ENCODE measurements at places on chromosomes 16 and 17. TPM values are rescaled to one million over a fixed set of nuclear protein-coding genes. Genes with fewer than 3 reads are reported as not detected.

DNA sequence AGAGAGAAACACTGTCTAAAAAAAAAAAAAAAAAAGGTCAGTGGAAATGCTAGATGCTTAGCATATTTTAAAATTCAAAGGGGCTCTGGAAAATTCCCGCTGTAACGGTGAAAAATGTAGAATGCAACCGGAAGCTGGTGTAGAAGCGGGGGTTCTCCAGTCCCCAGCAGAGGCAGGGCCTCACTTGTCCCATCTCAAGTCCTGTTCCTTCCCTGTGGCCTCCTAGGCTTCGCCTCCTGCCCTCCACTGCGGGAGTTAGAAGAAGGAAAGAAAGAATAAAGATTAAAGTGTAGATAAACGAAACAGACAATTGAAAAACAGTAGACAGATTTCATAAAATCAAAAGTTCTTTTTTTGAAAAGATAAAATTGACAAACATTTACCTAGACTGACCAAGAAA lies 14.8 kb upstream of the ZNF287 start:
- DNase-seq = no peak

- no peak for DNase-seq
Measured at GRCh38 chr16:86984991-86985647, 332.1 kb downstream of the C16orf95 start.

GRCh38 chr16:79986352-79986751 lies 385.8 kb upstream of the MAF start:
- DNase-seq = no peak

ALDH3A2 gene
- 92.1 TPM for total RNA-seq

DNA sequence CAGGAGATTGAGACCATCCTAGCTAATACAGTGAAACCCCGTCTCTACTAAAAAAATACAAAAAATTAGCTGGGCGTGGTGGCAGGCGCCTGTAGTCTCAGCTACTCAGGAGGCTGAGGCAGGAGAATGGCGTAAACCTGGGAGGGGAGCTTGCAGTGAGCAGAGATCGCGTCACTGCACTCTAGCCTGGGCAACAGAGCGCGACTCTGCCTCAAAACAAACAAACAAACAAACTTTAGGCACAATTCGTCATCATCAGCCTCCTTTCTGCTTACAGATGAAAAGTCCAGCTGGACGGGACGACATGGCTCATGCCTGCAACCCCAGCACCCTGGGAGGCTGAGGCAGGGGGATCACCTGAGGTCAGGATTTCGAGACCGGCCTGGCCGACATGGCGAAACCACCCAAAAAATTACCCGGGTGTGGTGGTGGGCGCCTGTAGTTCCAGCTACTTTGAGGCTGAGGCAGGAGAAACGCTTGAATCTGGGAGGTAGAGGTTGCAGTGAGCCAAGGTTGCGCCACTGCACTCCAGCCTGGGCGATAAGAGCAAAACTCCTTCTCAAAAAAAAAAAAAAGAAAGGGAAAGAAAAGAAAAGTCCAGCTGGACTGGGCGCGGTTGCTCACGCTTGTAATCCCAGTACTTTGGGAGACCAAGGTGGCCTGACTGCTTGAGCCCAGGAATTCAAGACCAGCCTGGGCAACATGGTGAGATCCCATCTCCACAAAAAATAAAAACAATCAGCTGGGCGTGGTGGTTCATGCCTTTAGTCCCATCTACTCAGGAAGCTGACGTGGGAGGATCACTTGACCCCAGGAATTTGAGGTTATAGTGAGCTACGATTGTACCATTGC lies 1.5 kb upstream of the SPIRE2 start:
- DNase-seq = no peak

SEZ6 gene
- total RNA-seq = not detected

DNA sequence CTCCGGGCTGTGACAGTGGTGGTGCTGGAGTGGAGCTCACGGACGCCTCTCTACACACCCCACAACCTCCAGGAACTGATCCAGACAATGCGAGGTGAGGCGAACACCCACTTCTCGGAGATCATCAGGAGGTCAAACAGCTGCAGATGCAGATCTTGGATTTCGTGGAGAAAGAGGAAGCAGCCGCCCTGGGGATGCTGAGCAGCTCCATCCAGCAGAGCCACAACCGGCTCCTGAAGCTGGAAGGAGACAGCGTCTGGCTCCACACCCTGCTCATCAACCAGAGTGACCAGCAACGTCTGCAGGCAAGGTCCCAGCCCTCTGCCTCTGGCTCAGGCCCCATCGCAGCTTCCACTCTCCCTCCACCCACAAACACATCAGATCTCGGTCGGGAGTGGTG lies 13.2 kb upstream of the SLC16A5 start:
- no peak for DNase-seq

DNA sequence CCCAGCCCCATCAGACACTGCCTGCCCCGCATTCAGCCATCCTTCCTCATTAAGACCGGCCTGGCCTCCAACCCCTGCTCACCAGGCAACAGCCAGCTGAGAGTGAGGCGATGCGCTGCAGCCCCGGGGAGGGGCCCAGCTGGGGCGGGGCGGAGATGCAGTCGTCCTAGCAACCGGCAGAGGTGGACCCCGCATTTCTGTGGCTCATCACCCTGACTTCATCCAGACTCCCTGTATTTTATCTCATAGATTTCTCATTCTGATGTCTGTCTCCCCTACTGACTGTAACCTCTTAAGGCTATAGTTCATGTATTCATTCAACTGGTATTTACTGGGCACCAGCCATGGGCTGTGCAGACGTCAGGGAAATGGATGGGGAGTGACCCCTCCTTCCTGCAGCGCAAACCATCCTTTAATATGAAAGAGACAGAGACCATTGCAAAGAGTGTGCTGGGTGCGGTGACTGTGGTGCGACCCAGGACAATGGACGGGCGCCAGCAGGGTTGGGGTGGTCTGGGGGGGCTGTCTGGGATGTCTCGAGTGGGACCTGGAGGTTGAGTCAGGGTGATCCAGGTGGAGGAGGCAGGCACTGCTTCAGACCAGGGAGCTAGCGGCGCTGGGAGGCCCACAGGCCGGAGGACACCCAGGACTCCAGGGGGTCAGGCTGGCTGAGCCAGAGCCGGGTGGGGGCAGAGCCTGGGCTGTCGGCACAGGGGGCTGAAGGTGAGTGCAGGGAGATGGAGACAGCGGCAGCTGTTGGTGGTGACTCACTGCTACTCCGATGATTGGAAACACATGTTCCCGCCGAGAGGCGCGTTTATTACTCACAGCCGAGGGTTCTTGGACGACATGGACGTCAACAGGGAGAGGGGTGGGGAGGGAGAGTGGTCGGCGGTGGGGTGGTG lies 10.5 kb upstream of the TIMP2 start:
- no peak for DNase-seq

TBC1D3B gene
- 1.5 TPM for total RNA-seq

PLEKHG4 gene
- 11.7 TPM for total RNA-seq

GRCh38 chr17:44400226-44400847 lies 10.9 kb upstream of the ITGA2B start:
- no peak for DNase-seq

- DNase-seq = no peak
Measured at GRCh38 chr16:84054916-84055315, 12.3 kb upstream of the SLC38A8 start.

- DNase-seq = no peak
Measured at GRCh38 chr16:79316004-79316458, 284.5 kb downstream of the MAF start.

DNA sequence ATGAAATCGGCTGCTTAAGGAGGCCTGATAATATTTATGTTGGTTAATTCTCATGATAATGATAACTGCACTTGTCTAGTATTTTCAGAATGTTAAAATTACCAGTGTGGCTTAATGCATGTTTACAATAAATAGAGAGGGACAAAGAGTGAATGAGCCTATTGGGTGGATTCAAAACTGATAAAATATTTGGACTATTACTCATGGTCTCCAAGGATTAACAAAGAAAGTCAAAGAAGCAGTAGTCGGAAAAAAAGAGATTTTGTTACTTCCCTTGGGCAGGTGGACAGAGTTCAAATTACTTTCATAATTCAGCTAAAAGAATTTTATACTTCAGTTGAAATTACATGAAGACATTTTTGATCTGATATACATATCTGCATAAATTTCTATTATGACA lies 258.2 kb upstream of the PMFBP1 start:
- no peak for DNase-seq

- no peak for DNase-seq
Measured at GRCh38 chr17:7147772-7148171, 31.4 kb downstream of the ASGR1 start.

GRCh38 chr17:76048025-76048605 lies 21.0 kb upstream of the EVPL start:
- DNase-seq = no peak

KRT20 gene
- total RNA-seq = not detected

CCDC144A gene
- 2.8 TPM for total RNA-seq

DNA sequence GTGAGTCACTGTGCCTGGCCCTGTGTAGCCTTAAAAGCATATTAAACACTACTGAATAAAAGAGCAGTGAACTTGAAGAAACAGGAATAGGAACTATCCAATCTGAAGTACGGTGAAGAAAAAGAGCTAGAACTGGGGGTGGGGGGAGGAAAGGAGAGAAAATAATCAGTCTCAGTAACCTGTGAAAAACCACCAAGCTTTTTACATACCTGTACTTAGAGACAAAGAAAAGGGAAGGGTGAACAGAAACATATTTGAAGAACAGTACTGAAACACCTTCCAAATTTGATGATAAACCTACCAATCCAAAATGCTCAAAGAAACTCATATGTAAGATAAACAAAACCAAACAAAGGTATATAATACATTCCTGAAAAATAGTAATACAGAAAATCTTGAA lies 77.5 kb downstream of the USP32 start:
- no peak for DNase-seq

GRCh38 chr17:42895185-42895555 lies 5.4 kb upstream of the G6PC1 start:
- no peak for DNase-seq

DNA sequence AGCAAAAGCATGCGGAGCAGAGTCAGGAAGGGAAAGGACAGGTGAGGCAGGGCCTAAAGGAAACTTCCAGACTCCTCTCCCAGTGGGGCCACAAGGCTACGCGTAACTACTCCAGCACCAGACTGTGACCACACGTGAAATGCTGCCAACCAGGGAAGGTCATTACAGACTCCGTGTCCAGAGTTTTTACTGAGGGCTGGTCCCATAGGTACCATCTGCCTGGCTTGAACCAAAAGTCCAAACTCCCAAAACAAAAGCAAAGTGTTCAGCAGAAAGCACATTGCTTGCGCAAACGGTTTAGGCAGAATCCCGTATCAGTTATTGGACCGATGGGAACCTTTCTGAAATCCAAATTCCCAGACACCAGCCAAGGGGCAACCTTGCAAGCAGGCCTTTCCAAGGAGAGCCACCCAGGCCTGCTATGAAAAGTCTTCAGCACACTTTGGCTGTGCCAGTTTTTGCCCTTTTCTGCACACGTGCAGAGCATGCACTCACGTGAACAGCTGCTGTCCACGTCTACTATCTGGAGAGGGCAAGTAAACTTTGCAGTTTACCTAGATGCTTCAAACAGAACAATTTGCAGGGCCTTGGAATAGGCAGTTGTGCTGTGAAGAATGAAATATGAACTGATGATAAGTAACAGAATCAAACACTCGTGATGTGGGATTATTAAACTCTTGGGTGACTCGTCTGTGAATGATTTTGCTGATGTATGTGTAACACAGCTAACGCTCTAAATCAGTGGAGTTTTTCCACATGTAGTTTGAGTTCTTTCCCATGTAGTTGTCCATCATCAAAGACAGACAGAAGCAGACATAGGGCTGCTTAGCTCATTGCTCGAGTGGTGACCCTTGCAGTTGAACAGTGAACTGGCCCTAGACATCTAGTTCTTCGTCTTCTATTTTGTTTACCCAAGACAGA lies 58.1 kb upstream of the CRISPLD2 start:
- DNase-seq = no peak

DNA sequence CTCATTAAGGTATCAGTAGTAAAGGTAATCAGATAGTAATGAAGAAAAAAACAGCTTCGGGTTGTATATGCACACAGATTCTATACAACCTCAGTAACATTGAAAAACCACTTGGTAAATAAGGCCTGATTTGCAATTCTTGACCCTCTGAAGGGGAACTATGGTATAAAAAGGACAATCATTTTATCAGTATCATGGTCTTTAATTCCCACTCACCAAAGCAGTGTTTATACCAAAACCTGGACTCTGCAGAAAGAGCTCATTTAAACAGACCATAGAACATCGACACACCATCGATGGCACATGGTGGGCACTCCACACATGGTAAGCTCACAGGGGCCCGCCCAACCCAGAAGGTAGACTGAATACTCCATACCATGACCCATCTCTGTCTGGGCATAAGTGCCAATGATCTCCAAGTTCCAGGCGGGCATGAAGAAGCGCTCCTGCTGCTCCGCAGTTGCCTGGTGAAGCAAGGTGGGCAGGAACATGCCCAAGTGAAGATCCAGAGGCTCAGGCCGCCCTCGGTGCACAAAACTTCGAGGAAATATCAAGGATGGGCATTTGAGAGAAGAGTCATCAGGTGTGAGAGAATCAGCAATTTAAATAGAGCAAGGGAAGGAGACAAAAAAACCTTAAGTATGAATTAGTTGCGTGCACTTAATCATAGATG lies 19.0 kb downstream of the ACOX1 start:
- DNase-seq = no peak

DNA sequence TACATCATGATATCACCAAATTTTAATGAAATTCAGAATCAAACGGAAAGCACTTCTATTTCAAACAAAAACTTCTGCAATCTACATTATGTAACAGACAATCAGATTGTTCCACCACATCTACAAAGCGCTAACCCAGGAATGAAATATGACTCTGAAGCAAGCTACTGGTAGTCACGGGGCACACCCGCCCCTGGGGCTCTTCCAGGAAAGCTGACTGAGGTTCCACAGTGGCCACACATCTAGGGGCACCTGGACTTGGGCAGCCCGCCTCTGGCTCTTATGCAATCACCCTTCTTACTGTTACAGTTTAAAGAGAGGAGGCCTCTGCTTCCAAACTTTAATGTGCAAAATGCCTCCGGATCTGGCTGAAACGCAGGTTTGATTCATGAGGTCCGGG lies 27.5 kb downstream of the ZCCHC14 start:
- DNase-seq = peak; percentile 66

DNA sequence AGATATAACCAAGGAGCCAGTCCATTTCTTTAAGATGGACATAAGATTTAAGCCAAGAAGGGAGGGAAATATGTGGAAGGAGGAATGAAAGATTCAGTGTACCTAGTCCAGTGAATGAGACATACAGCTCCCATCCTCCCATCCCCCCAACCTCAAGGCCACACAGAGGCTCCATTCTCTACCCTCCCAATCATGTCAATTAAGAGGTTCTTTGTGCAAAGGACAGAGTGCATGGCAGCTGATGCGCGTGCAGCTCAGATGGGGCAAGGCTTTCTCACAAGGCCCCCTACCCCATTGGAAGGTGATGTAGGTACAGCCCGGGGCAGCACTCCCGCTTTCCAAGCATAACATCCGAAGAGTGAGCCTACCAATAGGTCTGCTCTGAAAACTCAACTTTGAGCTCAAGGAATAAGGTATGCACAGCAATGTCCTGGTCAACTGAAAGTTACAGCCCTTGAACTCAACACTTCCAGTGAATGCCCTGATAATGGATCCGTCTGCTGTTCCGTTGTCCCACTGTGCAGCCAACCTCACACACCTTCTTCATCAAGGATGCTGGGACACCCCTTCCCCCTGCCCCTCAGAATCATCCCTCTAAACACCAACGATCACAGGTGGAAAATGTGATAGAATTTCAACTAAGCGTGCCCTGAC lies 458.1 kb downstream of the SOX9 start:
- no peak for DNase-seq

CES3 gene
- total RNA-seq = 0.84 TPM

CMIP gene
- total RNA-seq = 39.4 TPM
